ENCODE measurements at places on chromosomes 7 and 10. TPM values are rescaled to one million over a fixed set of nuclear protein-coding genes. Genes with fewer than 3 reads are reported as not detected.

DNA sequence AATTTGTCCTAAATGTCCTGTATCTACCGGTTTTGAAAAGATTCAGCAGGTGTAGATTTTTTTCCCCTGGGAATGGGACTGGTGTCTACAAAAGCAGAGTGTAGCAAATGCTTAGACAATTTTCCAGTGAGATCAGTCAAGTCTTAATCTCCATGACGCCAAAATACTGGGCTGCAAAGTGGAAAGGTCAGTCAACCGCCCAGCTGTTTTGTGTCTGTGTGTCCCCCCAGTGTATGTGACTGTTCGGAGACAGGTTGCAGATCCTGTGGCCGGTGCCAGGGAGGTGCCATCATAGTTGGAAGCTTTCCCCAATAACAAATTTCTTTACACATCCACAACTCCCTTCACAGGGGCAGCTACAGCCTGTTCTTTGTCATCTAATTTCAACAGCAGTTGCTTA lies 263.8 kb downstream of the ARHGAP12 start:
- DNase-seq, result no peak

The SKIDA1 gene
- not detected for total RNA-seq

The TNS3 gene
- not detected for total RNA-seq

DNA sequence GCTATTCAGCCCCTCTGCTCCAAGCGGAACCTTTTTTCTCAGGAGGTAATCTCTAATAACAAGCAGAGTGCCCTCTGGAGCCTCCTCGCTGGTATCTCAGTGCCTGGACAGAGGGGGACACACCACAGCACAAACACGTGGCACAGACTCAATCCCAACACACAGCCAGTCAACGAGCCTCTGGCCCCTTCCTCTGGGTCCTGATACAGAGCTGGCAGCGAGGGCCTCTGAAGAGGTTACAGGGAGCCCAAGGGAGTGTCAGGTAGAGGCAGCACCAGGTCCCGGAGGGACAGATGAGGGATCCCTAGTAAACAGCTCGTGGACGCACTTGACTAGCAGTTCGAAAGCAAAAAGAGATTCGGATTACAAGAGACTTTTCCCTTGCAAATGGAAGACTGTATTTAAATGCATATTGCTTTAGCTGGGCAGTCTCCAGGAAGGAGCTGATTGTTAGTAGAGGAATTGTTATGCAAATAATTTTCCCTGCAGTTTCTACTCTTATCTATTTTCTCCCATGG lies 14.1 kb downstream of the CXCL12 start:
- DNase-seq, result no peak
